ENCODE measurements at places on chromosomes 7 and 10.

GRCh38 chr10:97018251-97019212, 167.2 kb downstream of the SLIT1 start:
- no peak for DNase-seq

- peak; percentile 72 for DNase-seq
Observed at GRCh38 chr10:109019001-109019424, 904.3 kb downstream of the XPNPEP1 start.

DNA sequence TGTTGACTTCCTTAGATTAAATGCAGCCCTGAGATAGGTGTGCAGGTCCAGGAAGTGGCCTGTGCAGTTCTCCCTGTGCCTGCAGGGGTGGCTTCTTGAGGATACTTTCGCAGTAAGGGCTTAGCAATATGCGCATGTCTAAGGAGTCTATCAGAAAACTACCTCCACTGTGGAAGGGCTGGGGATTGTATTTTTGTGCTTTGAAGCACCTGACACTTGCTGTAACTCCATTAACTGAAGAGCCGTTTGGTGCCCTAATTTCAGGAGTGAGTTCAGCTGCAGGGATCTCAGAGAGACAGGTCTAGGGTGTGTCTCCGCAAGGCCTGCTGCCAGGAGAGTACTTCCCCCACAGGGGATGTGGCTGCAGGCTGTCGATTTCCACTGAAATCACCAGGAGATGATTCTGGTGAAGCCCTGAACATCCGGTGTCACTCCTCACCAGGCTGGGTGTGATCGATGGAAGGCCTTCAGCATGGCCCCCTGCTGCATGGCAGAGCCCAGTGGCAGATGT, 35.5 kb downstream of the IKZF1 start:
- peak; percentile 84 for DNase-seq

DNA sequence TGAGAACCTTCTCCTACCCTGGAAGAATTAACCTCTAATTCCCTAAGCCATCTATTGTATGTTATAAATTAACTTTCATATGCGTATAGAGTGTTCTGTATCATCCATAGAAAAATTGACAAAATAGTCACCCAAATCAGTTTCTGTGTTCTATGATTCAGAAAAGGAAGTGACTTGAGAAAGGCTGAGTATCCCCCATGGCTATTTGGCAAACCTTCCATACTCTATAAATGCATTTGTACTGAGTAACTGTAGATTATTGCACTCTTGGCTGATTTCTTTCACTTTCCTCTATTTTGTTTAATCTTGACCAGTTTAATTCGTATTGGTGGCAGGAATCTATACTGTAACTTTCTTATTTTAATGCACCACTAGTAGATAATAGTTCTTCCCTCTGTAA, 182.2 kb downstream of the HTR7 start:
- no peak for DNase-seq

DNA sequence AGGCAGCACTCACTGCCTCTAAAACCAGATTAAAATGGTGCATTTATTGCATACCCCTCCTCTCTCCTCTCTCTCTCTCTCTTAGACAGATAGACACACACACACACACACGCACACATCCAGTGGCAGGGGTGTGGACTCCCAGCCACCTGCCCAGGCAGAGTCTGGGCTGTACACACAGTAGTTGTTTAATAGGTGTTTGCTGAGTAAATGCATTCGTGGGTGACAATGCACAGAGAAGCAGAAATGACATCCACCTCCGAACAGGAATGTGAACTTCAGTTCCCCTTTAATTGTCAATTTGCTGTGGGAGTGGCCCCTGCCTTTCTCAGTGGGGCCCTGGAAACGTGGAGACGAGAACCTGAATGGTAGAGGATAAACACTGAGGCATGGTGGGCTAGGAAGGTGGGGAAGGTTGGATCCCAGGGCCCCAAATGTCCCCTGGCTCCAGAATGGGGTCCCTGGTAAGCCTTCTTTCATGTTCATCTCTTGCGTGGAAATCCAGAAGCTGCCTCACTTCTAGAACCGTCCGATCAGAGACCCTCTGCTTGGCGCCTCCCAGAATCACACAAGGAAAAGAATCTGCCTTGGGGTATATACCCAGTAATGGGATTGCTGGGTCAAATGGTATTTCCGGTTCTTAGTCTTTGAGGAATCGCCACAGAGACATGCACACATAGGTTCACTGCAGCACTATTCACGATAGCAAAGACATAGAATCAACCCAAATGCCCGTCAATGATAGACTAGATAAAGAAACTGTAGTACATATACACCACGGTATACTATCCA, 58.5 kb upstream of the ECHDC3 start:
- DNase-seq: no peak

DNA sequence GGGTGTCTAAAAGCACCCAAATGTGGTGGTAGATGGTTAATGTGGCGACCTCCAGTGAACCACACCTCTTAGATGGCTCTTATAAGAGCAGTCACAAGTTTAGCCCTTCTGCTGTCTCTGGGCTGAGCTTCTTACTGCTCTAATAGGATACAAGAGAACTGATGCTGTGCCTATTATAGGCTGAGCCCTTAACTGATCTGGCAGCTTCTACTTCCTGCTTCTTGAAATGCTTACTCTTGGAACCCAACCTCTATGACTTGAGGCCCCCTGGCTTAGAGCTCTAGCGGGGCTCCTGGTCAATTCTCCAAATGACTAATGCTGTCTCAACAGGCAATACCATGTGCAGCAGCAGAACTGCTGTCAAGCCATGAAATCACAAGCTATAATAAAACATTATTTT, 35.0 kb upstream of the LSM8 start:
- peak; percentile 75 for DNase-seq

Measured in OCI-M1 (cell line).